ENCODE measurements at places on chromosomes 7 and 10. TPM values are rescaled to one million over a fixed set of nuclear protein-coding genes. Genes with fewer than 3 reads are reported as not detected.

Gene SFTPA1
- not detected for total RNA-seq

Gene GRID1
- not detected for total RNA-seq

GRCh38 chr10:104501864-104502579, 139.1 kb upstream of the SORCS3 start:
- no peak for DNase-seq

DNA sequence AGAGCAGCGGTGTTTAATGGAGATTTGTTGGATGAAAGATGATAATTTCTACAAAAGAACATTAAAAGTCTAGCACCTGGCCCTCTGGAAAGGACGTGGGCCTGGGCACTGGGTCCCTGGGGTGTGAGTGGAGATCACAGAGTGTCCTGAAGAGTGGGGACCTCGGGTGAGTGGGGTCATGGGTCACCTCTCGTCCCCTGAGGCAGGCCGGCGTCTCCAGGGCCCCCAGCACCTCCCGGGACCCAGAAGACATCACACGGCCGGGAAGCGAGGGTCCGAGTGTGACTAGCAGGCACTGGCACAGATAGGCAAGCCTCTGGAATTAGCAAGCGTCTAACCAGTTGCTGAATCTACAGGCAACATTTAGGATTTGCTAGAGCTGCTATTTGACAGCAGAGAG, 257.2 kb downstream of the MAD1L1 start:
- no peak for DNase-seq

- no peak for DNase-seq
Measured at GRCh38 chr7:74253835-74254128, 417 bp downstream of the RFC2 start.

- no peak for DNase-seq
Measured at GRCh38 chr7:55048221-55048859, 29.5 kb downstream of the EGFR start.

DNA sequence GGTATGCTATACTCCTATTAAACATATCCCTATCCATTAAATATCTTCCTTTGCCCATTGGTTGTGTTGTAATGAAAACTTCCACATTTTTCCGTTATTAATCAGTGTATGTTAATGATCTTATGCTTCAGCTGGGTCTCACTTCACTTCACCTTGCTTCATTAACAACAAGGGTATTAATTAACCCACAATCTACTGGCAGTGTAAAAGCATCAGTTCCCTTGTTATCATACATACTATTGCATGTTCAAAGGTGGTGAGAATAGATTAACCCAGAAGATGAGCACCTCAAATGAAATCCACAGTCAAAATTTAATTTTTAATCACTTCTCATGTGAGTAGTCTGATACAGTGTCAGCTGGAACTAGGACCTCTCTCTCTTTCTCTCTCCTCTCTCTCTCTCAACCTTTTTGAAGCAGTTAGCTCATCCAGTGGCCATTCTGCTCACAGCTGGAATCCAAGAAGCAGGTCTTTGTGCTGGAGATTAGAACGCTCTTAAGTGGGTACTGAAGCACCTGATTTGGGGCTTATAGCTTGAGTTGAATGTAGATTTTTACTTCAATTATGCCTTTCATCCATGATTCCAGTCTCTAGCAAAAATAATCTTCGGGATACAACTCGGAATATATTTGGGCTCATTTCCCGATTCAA, 172.3 kb downstream of the RAPGEF5 start:
- DNase-seq, result no peak

DNA sequence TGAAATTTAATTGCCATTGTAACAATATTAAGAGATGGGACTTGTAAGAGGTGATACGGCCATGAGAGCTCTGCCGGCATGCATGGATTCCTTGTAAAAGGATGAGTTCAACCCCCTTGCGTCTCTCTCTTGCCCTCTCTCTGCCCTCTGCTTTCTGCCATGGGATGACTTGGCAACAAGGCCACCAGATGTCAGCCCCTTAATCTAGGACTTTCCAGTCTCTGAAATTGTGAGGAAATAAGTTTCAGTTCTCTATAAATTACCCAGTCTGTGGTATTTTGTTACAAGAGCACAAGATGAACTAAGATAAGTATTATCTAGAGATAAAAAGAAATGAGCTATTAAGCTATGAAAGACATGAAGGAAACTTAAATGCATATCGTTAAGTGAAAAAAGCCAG, 145.7 kb upstream of the AHR start:
- DNase-seq, result no peak

Measured in activated naive CD4-positive, alpha-beta T cell treated with anti-CD3 and anti-CD28 coated beads, Interleukin-2, amount 50 U/mL, for 72 hours (primary cell).